ENCODE measurements at places on chromosomes 1 and 21.

GRCh38 chr21:26743524-26743923, 101.7 kb downstream of the ADAMTS1 start:
- DNase-seq, result no peak

DNA sequence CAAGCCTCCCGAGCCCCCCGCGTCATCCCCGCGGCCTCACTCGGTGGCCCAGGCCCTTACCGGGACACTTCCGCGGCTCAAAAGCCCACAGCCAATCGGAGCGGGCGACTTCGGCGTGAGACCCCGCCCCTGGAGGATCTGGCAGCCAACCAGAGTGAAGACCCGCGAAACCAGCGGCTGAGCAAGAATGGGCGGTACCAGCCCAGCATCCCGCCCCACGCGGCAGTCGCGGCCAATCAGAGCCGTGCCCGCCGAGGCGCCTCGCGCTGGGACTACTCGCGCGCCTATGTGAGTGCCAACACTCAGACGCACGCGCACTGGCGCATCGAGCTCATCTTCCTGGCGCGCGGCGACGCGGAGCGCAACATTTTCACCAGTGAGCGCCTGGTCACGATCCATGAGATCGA, 22.5 kb downstream of the DISP3 start:
- no peak for DNase-seq

GRCh38 chr1:210446479-210446878, 117.8 kb downstream of the HHAT start:
- no peak for DNase-seq

DNA sequence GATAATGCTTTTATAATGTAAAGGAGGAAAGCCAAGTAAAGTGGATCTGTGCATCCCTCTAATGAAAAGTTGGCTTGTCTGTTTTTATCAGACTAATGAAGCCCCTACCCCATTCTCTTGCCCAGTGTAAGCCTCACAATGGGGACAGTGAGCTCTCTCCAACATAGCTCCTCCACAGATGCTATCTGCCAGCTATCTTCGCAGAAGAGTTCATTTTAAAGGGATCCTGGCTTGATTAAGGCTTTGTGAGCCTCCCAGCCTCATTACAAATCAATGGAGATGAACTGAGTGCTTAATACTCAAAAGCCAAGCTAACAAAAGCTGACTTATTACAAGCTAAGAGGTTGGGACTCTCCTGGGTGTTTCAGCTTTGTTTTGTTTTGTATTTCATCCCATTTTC, 514.7 kb downstream of the NUF2 start:
- no peak for DNase-seq

GRCh38 chr1:90809093-90809492, 92.0 kb upstream of the BARHL2 start:
- DNase-seq, result no peak

- no peak for DNase-seq
These were observed 2.3 kb downstream of the FCRLB start for GRCh38 chr1:161723459-161724141.
